ENCODE measurements at places on chromosomes 3 and 15. TPM values are rescaled to one million over a fixed set of nuclear protein-coding genes. Genes with fewer than 3 reads are reported as not detected.
A peak's percentile ranks its signal among the peaks of the same experiment; 100 is the strongest.

The ACOX2 gene
- 0.51 TPM for total RNA-seq

The MYO5C gene
- 2.7 TPM for total RNA-seq

The ABI3BP gene
- 175 TPM for total RNA-seq

The NRROS gene
- total RNA-seq = 0.13 TPM

The PLOD2 gene
- total RNA-seq = 97.1 TPM

The CCDC39 gene
- not detected for total RNA-seq

DNA sequence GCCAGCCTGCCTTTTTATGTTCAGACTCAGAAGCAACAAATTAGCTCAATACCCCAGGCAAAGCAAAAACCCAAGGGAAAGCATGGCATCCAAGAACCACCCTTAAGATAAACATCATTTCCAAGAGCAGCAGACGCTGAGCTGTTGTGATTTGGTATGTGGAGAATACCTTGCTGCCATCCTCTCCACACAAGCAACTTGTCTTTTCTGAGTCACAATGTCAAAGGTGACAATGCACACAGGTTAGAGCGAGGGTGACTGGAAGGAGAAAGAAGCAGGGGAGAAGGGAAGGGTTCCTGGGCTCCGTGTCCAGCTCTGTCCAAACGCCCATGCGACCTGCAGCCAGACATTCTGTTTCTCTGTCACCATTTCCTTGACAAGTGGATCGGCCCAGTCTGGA is 6.0 kb downstream of the PCSK6 start:
- no peak for DNase-seq

GRCh38 chr3:33575311-33575710 is 135.1 kb upstream of the UBP1 start:
- no peak for DNase-seq

DNA sequence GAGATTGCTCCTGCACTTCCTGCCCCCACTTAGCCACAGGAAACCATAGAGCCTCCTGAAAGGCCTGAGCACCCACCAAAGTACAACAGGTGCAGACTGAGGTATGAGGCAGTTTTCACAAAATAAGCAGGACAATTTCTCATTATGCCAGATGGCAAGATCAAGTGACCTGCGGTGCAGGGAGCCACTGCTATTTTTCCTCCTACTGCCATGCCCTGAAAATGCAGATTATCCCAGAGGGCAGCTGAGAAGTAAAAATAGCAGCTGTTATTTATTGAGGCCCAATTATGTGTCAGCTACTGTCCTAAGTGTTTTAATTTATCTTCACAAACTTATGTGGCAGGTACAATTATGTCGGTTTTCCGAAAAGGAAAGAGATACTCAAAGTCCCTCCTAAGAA is 209.5 kb upstream of the ST8SIA2 start:
- DNase-seq = peak; percentile 7

DNA sequence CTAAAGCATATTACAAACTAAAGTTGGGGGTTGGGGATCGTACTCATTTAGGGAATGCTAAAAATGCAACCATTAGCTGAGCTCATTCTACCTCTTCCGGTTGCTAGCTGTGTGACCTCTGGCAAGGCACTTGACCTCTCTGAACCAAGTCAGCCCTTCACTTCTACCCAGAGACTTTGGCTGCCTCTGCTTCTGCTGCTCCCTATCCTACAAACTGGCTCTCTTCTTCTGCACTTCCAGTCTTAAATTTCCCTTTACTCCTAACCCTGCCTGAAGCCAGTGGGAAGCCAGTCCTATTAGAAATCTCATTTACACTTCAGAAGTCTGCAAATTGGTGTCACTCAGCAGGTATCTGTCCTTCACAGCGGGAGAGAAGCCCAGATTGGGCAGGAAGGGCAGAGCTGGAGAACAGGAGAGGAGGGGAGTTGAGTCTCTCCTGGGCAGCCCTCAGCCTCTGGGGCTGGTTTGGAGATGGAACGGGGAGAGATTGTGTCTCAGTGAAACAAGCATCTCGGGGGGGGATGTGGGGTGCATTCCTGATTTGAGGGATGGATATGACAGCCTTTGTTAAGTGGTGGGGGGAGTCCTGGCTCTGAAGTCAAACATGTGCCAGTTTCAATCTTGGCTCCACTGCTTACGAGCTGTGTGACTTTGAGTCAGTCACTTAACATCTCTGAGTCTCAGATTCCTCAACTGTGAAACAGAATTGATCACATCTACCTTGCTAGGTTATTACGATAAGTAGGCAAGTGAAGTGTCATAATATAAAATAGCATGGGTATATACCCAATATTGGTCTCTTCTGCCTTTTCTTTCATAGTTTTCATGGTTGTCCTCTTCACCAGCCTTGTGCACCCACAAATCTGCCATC is 7.8 kb upstream of the AEN start:
- no peak for DNase-seq

DNA sequence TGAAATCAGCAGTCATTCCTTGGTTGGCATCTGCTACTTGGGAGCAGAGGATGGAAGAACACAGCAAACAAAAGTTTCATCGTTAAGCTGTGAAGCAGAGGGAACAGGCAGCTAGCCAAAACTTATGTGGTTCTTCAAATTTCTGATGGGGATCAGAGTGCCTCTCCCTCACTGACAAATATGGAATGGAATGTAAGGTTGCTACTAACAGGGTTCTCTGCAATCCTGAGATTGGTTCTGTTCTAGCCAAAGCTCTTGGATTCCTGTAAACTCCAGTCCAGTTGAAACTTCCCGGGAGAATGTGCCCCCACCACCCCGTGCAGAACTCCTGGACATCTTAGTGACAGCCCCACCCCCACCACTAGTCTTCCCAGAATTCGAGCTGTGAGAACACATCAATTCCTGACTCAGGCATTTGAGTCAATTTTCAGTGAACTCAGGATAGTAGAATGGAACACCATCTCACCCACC is 55.9 kb upstream of the PHLDB2 start:
- peak; percentile 87 for DNase-seq

DNA sequence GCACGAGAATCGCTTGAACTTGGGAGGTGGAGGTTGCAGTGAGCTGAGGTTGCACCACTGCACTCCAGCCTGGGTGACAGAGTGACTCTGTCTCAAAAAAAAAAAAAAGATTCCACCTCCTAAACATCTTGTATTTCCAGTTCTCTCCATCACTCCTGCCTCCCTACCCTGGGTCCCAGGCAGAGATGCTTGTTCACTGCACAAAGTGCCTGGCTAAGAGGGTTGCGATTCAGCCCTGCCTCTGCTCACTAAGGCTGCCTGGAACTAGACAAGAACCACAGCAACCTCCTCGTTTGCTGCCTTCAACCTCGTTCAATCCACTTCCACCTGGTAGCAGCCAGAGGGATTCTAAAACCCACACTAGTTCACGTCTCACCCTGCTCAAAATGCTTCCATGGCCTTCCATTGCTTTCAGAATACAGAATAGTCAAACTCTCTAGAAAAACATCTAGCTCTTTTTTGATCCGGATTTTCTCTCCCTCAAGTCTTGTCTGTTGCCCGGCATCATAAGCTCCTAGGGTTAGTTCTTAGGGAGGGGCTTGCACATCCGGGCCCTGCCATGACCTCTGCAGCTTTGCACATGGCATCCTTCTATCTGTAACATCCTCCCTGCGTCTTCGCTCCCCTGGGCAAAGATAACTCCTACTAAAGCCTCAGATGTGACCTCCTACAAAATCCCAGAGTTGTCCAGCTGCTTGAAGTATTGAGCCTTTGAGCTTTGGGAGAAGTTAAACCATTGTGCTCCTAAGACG is 1.0 kb upstream of the MCM2 start:
- no peak for DNase-seq

- DNase-seq = no peak
Observed at GRCh38 chr15:76234337-76234889, 76.9 kb downstream of the ETFA start.

- DNase-seq = no peak
Observed at GRCh38 chr15:67421105-67421504, 99.8 kb upstream of the C15orf61 start.

- DNase-seq = peak; percentile 87
Observed at GRCh38 chr15:98779463-98780071, 131.2 kb downstream of the IGF1R start.

DNA sequence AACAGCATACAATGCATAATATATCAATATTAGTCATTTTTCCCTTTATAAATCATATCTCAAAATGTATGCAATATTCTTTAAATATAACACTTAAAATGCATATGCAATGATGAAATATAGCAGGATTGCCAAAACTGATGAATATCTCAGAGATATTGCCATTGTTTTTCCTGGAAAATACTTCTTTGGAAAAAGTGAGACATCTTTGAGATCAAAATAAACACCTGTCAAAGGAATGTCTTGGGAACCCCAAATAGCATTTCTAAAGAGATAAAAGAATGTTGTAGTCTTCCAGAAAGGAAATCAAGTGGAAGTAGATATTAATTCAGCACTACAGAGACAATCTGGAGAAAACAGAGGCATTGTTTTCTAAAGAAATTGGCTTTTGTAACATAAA is 457.8 kb upstream of the UBE2E2 start:
- DNase-seq = no peak

GRCh38 chr3:138509586-138509985 is 75.2 kb downstream of the ESYT3 start:
- DNase-seq = no peak

- no peak for DNase-seq
Observed at GRCh38 chr15:98174286-98174685, 213.8 kb downstream of the ARRDC4 start.

- no peak for DNase-seq
Observed at GRCh38 chr3:110246796-110247376, 824.7 kb upstream of the NECTIN3 start.

- peak; percentile 86 for DNase-seq
Observed at GRCh38 chr3:194140520-194141414, 4.8 kb downstream of the HES1 start.

DNA sequence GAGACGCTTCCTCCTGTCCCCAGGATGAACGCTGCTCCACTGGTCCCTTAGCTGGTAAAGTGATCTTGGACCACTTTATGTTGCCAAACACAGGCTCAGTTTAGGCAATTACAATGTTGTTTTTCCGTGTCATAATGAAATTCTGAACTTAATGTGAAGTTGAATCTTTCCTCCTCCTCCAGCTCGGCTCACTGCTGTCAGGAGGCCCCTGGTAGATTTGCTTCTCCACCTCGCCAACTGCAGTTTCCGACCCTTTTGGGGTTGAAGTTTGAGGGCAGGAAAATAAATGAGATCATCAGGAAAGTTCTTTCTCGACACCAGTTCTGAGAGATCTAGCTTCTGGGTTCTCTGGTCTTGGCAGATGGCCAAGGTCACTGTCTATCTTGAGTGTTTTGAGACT is 27.8 kb downstream of the CFAP161 start:
- DNase-seq = no peak

DNA sequence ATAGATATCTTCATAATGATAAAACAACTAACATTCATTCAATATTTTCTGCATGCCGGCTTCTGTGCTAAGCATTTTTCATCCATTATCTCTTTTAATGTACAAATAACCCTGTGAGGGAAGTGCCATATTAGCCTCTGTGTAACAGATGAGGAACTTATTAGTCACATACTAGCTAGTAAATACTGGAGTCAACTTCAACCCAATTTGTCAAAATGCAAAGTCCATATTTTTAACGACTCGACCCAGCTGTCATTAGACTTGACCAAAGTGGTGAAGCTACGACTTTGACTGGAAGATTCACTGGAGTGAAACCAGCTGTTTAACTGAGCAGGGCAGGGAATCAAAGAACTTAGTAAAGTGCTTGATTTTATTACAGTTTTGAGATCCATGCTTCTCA is 41.6 kb downstream of the PARP15 start:
- no peak for DNase-seq

DNA sequence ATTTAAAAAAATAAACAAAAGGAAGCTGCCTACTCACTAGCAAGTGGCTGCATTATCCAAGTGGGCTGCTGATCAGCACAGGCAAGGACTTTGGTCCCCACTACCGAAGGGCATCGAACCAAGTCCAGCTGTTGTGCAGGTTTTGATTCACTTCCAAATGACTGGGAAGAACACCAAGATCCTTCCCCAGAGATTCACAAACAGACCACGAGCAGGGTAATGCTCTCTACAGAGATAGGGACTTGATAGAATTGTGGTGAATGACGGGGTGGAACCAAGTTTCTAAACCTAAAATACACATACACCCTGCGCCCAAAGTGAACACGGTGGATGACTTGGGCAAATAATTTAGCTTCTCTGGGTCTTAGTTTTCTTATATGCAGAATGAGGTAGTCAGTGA is 203.7 kb upstream of the ICE2 start:
- no peak for DNase-seq

Data from osteocyte (in vitro differentiated cells).